ENCODE measurements at places on chromosomes 5 and 9. TPM values are rescaled to one million over a fixed set of nuclear protein-coding genes. Genes with fewer than 3 reads are reported as not detected.

Gene SLC28A3
- not detected for total RNA-seq

Gene NMRK1
- 56.7 TPM for total RNA-seq

Gene FCN1
- 12.4 TPM for total RNA-seq

GRCh38 chr9:88753691-88754367 is 218.9 kb downstream of the NXNL2 start:
- no peak for DNase-seq
- H3K27ac ChIP-seq = no peak overlapping the region
- H3K4me1 ChIP-seq = no peaks in the 10 kb centered on the region
- H3K27me3 ChIP-seq = peaks cover 26% of the 10 kb centered on the region
- no peaks in the 10 kb centered on the region for H3K36me3 ChIP-seq

GRCh38 chr5:8997542-8998070 is 548.3 kb downstream of the SEMA5A start:
- no peaks in the 10 kb centered on the region for H3K4me1 ChIP-seq
- no peak overlapping the region for H3K27ac ChIP-seq
- no peaks in the 10 kb centered on the region for H3K27me3 ChIP-seq
- no peaks in the 10 kb centered on the region for H3K36me3 ChIP-seq

GRCh38 chr9:16258708-16259107 is 611.8 kb downstream of the BNC2 start:
- no peaks in the 10 kb centered on the region for H3K4me1 ChIP-seq
- no peak overlapping the region for H3K4me3 ChIP-seq
- no peaks in the 10 kb centered on the region for H3K27me3 ChIP-seq
- DNase-seq = no peak
- no peak overlapping the region for H3K27ac ChIP-seq

DNA sequence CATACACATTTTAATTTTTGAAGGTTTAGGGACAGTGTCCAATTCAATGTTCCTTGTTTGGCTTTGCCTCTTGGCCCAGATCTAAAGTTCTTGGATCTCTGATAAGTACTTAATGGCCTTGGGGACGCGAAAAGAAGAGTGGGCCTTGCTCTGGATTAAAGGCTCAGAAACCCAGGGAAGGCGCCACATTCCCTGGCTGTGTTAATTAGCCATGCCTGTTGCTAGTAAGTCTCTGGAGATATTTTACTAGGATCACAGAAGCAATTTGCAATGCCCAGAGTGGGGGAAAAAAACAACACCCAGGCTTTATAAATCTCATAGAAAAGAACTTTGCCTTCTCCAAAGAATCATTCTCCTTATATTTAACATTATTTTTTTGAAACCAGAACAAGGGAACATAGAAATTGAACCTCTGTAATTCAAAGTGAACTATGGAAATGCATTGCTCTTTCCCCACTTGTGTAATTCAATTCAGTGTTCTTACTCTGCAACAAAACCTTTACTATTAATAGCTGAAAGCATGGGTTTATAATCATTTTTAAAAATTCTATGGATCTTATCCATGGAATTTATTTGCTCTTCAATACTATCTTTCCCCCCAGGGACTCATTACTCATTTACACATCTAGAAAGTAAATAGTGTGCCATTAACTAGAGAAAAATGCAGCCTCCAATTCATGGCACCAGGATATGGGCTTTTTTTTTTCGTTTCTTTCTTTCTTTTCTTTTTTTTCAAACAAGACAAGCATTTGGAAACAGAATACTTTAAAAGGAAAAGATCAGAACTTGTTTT is 172.2 kb upstream of the ANKRD55 start:
- peaks cover 2% of the 10 kb centered on the region for H3K4me1 ChIP-seq
- H3K4me3 ChIP-seq = no peak overlapping the region
- no peaks in the 10 kb centered on the region for H3K27me3 ChIP-seq
- no peak for DNase-seq
- H3K27ac ChIP-seq = no peak overlapping the region
- H3K36me3 ChIP-seq = no peaks in the 10 kb centered on the region

DNA sequence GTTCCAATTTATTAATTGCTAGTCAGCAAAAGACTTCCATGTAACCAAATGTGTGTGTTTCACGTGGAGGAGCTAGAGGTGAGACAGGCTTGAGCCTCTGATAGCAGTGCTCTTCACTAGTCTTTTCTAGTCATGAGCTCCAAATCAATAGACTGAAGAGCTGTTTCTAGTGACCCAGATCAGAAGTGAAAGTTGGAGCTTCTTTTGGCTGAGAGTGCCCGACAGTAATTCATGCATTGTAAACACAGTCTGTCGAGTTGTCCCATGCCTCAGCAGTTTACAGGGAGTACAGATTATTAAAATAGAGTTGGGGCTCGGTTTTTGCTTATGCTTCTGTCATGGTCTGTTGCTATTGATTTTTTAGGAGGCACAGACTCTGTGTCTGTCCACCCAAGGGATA is 793.1 kb downstream of the DTWD2 start:
- H3K4me1 ChIP-seq = no peaks in the 10 kb centered on the region
- DNase-seq = no peak
- no peaks in the 10 kb centered on the region for H3K27me3 ChIP-seq
- H3K36me3 ChIP-seq = no peaks in the 10 kb centered on the region
- no peak overlapping the region for H3K27ac ChIP-seq

DNA sequence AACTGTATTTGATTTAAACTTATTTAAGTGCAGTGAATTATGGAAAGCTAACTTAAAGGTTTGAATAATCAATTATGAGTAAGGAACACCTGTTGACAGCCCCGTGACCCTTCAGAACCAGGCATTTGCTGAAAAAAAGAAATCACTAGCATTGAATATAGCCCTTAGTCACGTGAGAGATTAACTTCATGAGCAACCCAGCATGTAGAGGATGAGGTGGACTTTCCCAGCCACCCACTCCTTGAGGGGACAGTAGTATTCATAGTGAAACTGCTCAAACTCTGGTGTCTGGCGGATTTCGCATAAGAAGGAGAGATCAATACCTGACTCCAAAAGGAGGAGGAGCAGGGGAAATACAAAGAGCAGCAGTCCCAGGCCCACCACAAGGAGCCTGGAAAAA is 184.8 kb upstream of the RASEF start:
- H3K4me1 ChIP-seq = no peaks in the 10 kb centered on the region
- no peaks in the 10 kb centered on the region for H3K36me3 ChIP-seq
- no peaks in the 10 kb centered on the region for H3K27me3 ChIP-seq
- no peak overlapping the region for H3K4me3 ChIP-seq

- H3K4me3 ChIP-seq = no peak overlapping the region
- H3K36me3 ChIP-seq = no peaks in the 10 kb centered on the region
- no peak for DNase-seq
- H3K27me3 ChIP-seq = no peaks in the 10 kb centered on the region
- H3K4me1 ChIP-seq = no peaks in the 10 kb centered on the region
- no peak overlapping the region for H3K27ac ChIP-seq
Observed at GRCh38 chr5:104400941-104401340, 838.4 kb upstream of the NUDT12 start.

DNA sequence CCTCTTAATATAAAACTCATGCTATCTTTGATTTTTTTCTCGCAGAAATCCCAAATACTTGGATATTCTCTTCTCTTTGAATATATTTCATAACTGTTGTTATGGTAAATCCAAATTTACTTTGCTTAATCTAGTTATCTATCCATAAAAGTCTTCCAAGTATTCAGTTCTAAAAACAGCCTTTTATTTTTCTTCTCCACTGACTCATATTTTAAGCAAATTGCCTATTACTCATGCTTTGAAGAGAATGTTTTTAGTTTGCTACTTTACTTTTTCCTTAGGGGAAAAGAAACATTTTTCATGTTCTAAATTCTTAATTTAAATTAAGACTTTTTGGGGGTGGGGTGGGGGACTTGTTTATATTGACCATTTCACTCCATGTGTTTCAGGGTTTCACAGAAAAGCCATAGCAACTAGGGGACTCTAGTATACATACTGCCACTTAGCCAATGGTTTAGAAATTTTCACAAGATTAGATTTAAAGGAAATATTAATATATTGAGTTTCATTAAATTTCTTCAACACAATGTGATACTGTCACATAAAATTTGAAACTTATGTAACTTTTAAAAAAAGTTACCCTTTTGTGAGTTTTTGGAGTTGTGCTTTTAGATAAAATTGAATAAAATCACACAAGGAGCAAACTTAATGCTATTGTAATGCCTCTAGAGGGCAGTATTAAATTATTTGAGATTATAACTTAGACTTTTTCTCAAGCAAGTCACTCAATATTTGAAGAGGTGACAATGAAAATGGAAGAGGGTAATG is 545.8 kb upstream of the ARRDC3 start:
- DNase-seq = no peak
- no peak overlapping the region for H3K4me3 ChIP-seq
- H3K36me3 ChIP-seq = no peaks in the 10 kb centered on the region
- H3K27ac ChIP-seq = no peak overlapping the region
- no peaks in the 10 kb centered on the region for H3K27me3 ChIP-seq

GRCh38 chr9:132756214-132756845 is 86.1 kb downstream of the GTF3C4 start:
- peaks cover 3% of the 10 kb centered on the region for H3K36me3 ChIP-seq
- peaks cover 38% of the 10 kb centered on the region for H3K27me3 ChIP-seq
- DNase-seq = no peak
- no peaks in the 10 kb centered on the region for H3K4me1 ChIP-seq
- no peak overlapping the region for H3K4me3 ChIP-seq

Data from T-helper 17 cell (primary cell).